ENCODE measurements at places on chromosomes 7 and 10.

GRCh38 chr10:78808286-78808685 lies 260.5 kb upstream of the ZMIZ1 start:
- DNase-seq, result no peak

DNA sequence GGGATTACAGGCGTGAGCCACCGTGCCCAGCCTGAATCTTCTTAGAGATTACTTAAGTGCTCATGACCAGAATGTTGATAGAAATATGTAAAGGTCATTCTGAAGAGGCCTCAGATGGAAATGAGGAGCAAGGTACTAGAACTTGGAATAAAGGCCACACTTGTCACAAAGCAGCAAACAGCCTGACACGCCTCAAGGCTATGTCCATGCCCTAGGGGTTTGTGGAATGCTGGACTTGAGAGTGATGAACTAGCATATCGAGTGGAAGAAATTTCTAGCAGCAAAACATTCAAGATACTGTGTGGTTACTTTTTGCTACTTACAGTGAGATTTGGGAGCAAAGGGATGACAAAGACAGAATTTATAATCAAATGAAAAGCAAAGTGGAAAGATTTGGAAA lies 39.0 kb downstream of the ZNF438 start:
- DNase-seq, result no peak

DNA sequence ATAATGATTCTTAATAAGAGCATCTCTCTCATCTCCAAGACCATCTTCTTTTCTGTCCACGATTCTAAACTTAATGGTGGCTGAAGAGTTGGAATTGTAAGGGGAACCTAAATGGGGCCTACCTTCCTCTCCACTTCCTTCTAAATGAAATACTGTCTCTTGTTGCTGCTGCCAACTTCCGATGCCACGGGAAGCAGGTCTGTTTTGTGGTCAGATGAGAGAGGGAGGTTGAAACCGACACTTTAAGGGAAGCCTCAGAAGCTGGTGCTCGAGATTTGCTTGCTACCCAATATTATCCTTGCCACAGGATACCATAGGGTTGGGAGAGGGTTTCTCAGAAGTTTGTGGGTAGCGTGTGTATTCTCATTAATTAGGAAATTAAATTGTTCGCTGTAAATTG lies 464.1 kb downstream of the SUGCT start:
- no peak for DNase-seq

DNA sequence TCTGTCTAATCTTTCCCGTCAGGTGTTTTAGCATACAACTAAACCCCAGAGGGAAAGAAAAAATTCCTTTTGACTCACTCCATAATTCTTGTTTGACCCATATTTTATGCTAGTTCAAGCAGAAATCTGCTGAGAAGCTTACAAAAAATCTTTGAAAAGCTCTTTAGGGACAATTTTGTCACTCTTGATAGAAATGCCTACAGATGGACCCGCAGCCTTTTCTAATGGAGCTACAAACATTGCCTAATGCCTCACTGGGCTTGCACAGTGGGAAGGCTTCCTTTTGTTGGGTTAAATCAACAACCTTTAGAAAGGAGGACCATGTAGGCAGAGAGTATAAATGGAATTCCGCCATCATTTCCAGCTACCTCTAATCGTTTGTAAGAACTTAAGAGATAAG lies 344.5 kb downstream of the PCLO start:
- no peak for DNase-seq

DNA sequence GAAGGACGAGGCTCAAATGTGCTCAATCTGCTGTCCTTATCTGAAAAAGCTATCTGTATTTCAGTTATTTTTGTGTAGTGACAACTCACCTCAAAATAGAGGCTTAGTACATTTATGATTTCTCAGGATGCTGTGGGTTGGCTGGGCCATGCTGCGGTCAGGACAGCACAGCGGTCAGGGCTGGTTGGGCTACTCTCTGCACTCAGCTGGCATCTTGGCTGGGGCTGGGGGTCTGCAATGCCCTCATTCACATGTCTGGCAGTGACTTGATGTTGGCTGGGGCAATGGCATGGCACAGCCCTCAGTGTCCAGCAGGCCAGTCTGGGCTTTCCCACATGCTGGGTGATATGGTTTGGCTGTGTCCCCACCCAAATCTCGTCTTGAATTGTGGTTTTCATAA lies 15.6 kb upstream of the INMT start:
- DNase-seq, result no peak

DNA sequence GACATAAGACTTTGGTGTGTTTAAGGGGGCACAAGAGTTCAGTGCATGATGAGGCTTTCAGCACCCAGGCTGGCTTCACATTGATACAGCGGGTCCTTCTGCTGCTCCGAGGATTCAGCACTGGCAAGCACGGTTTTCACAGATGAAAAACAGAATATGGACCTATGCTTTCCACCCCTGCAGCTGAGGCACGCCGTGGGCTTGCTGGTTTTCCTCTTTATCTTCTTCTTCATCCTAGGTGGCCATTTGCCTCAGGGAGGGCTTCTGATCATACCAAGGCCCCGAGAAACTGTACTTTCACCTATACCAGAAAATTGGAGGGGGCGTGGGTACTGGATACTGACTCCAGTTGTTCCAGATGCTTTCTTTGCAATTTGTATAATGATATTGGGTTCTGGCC lies 277.1 kb upstream of the ZNF32 start:
- no peak for DNase-seq

DNA sequence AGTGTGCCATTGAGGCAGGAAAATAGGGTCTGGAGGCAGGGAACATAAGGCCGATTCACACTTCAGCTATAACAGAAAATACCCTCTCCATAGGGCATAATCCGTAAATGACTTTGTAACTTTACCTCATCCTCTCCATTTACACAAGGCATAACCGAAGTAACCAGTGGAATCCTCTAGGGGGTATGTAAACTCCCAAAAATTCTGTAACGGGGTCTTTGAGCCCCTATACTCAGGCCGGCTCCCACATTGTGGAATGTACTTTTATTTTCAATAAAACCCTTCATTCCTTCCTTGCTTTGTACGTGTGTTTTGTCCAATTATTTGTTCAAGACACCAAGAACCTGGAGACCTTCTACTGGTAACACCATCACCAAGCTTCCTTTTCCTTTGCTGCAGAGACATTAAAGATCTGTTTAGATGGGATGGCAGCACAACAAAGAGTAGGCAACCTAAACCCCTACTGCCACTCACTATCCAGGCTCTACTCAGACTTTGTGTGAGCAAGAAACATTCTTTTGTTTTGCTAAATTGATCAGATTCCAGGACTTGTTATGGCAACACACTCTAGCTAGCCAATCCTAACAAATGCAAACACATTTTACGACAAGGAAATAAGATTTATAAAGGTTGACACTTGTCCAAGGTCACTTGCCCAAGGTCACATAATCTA lies 99.3 kb downstream of the DGKI start:
- no peak for DNase-seq

GRCh38 chr10:52984169-52984568 lies 211.6 kb upstream of the MBL2 start:
- DNase-seq, result no peak

DNA sequence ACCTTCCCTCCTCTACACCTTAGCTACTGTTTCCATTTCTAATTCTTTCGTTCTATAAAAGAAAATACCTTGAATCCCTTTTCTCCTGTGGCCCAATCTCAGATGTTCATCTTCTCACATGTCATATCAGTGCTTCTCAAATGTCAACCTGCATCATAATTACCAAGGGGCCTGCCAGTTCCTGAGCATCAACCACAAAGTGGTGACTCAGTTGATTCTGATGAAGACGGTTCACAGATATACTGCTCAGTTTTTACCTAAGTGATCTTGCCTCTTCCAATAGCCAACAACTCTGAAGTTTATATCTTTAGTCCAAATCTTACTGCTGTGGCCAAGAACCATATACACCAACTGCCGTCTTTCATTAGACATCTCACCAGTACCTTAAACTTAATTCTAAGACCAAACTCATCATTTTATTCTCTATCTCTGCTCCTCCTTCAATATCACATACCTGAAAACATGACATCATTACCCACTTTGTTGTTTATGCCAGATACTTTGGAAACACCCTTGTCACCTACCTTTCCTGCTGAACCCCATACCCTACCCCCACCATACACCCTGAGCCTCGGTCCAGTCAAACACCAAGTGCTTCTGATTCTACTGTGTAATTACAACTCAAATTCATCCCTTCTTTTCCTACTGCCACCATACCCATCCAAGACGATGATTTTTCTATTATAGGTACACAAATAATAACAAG lies 115.5 kb downstream of the LMBR1 start:
- DNase-seq, result no peak

DNA sequence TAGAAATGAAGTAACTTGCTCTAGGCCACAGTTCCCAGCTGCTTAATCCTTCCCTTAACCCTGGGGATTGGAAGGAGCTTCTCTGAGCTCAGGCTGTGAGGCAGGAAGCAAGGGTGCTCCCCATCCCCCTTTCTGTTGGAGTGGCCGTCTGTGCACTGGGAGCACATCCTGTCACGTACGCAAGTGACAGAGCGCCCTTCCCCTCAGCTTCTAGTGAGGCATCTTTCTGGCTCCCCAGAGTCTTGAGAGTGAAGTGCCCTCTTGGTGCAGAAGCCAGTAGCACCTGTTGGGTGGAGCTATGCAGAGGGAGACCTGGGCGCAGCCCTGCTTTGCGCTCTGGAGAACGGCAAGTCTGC lies 47.8 kb downstream of the SHH start:
- no peak for DNase-seq

GRCh38 chr10:80414142-80414895 lies 6.0 kb downstream of the PRXL2A start:
- no peak for DNase-seq

DNA sequence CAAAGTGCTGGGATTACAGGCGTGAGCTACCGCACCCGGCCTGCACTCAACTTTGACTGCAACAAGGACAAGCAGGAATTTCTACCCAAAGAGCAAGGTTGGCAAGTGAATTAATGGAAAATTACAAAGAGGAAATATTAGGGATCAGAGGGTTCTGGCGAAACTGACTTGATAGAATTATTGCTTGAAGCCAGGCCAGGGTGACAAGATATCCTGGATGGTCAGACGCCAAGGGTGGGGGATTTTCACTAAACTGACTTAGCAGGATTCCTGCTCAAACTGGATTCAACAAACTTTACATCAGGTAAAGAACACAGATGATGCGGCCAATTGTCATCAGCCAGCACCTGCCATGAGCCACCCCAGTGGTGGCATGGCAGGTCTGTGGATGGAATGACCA lies 603.6 kb upstream of the MGMT start:
- DNase-seq, result no peak

DNA sequence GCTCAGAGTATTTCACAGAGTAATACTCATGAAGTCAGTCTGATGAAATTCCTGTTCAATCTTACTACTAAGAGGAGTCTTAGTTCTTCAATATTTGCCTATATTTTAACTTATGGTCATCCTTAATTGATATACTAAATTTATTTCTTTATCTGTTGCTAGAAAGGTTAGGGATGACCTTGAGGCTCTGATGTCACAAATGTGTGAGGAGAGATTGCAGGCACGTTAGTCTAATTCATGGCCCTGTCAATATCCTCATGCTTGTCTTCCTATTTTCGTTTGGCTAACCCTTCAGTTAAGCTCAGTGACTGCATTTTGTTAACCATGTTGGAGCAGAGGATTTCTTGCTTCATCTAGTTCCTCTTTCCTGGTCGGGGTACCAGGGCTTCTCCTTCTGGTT lies 704.7 kb upstream of the COBL start:
- no peak for DNase-seq

- no peak for DNase-seq
Observed at GRCh38 chr10:98314532-98315284, 46.7 kb upstream of the LOXL4 start.

DNA sequence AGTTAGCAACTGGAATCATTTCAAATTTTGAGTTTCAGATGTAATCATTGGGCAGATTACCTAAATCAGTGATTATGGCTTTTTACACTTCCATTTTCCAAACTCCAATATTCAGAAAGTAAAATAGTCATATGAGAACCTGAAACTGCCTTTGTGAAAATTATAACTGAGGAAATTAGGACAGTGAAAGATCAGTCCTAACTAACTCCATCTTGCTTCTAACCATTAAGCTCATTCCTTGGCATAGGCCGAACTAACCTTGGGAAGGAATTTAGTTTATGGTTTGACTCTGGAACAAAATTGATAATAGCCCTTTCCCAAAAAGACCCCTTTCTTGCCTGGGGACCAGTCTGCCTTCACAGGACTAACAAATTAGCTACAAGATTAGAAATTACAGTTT lies 2.2 kb downstream of the CRPPA start:
- DNase-seq, result no peak

Measured in pulmonary artery endothelial cell (primary cell).